ENCODE measurements at places on chromosomes 7 and 10.

DNA sequence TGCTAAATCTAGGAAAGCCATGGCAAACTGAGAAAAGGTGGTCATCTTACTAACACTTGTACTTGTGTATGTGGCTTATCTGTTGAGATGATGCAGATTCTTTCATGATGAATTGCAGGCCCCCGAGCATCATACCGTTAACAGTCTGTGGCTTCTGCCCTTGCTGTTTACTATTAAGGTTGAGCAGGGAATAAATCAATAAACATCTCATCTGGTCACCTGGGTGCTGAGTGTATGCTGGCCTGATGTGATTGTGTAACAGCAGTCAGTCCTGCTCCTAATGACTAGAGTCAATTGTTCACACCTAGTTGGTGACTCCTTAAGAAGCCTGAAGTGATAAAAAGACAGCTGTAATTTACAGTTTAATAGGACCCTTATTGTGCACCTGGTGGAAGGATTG lies 8.3 kb upstream of the GNAT3 start:
- DNase-seq: no peak

DNA sequence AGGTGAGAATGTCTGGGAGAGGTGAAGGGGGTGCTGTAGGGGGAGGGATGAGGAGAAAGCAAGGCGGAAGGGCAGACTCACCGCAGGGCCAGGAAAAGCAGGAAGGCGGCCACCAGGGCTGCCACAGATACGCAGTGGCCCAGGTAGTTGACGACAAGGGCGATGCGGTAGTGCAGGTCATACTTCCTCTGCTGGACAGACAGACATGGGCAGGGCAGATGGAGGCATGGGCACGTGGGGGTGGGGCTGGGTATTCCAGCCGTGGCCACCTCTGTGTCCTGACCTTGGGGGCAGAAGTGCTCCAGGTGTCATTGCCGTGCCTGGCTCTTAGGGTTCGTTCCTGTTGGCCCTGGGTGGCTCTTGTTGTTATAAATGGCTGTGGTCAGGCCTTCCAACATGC lies 16.8 kb downstream of the CRHR2 start:
- no peak for DNase-seq

DNA sequence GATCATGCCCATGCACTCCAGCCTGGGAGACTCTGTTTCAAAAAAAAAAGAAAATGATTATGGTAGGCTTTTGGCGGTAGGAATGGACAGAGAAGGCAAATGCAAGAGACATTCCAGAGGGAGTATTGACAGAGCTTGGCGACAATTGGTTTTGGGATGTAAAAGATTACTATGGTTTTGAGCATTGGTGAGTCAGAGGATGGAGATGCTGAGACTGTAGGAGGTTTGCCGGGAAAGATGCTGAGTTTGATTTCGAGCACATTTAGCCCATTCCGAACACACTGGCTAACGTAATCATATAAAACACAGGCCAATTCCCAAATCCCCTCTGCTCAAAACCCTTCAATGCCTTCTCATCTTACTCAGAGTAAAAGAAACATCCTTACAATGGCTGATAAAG lies 161.6 kb upstream of the MKLN1 start:
- DNase-seq: no peak

DNA sequence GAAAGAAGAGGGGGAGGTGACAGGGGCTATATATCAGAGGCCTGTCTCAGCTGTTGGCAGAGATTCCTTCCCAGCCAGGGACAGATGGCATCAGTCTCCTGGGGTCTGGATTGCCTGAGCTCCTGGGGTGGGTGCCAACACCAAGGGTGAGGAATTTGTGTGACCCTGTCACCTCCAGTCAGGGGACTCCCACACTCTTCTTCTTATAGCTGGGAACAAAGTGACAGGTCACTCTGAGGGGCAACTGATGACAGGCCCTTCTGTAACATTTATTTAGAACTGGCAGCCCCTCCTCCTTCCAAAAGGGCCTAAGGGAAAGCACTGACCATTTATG lies 53.7 kb upstream of the DUSP5 start:
- no peak for DNase-seq

GRCh38 chr10:44295644-44296241 lies 89.2 kb downstream of the CXCL12 start:
- no peak for DNase-seq

DNA sequence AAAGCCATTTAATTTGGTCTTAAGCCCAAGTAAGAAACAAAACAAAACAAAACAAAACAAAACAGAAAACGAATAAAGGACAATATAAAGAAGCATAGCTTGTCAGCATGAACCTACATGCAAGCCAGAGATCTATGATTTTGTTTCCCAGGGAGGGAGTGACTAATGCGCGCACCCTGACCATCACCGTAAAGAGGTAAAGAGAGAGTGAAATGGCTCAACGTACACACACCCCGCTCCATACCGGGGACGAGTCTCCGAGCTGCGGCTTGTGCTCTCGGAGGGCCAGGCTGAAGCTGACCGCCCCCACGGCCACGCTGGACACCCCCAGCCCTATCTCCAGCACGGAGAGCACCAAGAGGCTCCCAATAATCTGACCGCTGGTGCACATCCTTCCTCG lies 1.1 kb downstream of the TMEM196 start:
- DNase-seq: no peak

DNA sequence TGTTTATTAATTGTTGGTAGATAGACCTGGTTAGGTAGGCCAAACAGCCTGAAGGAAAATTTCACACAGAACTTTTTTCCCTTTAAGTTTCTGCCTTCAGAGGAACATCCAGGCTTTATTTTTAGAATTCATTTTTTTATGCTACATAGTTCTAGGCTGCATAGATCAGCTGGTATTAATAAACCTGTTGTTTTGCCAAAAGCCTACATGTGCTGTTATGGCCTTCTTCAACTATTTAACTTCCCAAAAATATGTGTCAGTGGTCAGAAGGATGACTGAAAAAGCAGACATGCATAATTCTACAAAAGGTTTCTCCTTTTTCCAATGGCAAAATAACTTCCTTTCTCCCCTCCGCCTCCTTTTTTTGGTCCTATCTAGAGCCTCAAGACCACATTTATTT lies 303.0 kb upstream of the DKK1 start:
- DNase-seq: no peak

DNA sequence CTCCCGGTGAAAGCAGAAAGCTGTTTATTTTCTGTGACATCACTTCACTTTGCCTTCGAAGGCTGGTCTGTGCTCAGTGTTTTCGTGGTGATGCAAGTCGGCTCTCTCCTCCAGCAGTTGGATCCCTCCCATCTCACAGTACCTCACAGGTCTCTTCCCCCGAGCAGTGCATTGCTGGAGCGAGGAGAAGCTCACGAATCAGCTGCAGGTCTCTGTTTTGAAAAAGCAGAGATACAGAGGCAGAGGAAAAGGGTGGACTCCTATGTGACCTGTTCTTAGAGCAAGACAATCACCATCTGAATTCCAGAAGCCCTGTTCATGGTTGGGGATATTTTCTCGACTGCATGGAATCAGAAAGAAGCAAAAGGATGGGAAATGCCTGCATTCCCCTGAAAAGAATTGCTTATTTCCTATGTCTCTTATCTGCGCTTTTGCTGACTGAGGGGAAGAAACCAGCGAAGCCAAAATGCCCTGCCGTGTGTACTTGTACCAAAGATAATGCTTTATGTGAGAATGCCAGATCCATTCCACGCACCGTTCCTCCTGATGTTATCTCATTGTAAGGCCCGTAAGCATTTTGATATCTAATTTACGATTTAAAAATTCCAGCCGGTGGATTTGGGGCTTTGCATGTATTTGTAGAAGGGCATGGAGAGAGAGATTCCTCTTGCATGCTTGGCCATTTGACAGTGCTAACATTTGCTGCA lies at the start of gene LGI1:
Gene LGI1 (plus strand): TSS at position 136 of the 707 bp plus-strand sequence. CDS start 209 bp downstream, at position 345.
- no peak for DNase-seq

DNA sequence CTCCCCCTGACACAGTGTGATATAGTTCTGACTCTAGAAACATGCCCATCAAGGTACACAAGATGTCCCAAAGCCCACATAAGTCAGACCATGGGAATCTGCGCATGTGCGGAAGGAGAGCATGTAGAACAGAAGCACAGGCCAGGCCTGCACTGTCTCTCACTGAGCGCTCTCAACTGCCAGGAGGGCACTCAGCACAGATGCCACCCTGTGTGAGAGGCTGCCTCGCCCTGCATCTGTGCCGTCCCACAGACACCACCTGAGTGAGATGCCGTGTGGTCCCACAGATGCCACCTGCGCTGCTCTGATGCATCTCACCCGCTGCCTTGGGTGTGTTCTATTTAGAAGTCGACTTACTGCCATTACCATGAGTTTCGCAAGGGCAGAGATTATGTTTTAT lies 98.4 kb downstream of the VOPP1 start:
- no peak for DNase-seq

DNA sequence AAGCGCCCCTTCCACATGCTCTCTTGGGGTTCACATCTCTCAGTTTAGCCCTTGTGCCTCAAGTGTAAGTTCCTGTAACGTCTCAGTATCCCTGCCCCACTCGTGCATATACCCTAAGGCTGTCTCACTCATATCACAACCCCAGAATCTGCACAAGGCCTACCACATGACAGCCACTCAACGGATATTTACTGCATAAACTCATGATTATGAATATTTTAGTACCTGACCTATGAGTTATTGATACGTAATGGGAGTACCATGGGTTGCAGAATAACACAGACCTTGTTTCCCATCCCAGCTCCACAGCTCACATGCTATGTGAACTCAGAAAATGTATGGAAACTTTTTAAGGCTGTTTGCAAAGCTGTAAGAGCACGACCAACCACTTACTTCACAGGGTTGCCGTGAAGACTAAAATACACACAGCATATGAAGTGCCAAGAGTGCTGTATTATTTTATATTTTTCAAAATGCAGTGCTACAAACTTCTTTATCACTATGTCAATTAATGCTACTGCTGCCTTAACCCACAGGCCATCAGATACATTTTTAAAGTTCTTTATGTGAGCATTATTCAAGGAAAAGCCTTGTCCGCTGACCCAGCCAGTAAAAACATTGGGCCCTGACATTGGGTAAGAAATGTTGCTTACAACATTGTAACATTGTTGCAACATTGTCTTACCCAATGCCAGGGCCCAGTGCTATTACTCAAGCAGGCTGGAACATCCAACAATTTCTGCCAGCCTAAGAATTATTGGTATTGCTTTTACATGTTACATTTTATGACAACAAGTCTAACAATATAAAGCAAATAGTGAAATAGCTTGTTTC lies 97.2 kb downstream of the JAZF1 start:
- DNase-seq: no peak

DNA sequence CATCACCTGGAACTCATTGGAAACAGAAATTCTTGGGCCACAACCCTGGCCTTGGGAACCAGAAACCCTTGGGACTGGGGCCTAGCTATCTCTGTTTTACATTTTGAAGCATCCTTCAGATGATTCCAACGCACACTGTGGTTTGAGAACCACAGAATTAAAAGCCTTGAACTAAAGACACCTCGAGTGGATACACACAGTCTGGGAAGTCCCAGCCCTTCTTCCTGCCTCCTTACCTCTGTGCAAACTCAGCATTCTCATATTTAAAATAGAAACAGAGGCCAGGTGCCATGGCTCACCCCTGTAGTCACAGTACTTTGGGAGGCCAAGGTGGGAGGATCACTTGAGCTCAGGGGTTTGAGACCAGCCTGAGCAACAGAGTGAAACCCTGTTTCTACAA lies 12.9 kb downstream of the NPFFR1 start:
- DNase-seq: no peak

DNA sequence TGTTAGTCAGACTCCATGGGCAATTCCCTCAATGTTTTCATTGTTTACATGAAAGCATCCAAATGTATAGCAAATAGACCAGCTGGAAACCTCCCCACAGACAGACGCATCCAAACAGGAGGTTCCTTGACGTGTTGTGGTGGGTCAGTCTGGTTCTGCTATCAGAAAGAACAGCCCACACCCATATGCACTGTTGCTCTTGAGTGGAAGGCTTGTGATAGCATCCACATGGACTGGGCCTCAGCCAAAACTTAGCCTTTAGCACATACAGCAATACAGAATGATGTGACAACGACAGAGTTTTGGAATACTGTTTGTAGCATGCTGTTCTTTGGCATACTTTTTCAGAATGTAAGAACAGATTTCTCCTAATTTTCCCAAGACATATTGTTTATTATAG lies 299.2 kb upstream of the ETV1 start:
- DNase-seq: no peak

GRCh38 chr7:155467846-155468784 lies 10.2 kb downstream of the EN2 start:
- no peak for DNase-seq

DNA sequence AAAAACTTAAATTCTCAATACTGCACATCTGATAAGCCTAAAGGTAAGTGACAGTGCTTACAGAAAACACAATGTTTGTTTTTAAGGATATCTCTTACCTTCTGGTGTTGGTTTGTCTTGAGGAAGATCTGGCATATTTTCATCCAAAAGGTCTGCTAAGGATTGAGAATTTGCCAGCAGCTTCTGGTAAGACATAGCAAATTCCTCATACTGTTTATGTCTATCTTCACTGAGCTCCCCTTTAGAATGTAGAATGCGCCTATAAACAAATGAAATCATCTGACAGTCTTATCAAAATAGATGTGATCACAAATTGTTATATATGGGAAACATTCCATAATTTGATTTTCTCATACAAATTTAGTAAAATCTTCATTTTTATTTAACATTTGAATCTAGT lies 28.7 kb downstream of the UPF2 start:
- no peak for DNase-seq

- DNase-seq: no peak
Observed at GRCh38 chr10:122191936-122192541, 79.1 kb upstream of the BTBD16 start.

DNA sequence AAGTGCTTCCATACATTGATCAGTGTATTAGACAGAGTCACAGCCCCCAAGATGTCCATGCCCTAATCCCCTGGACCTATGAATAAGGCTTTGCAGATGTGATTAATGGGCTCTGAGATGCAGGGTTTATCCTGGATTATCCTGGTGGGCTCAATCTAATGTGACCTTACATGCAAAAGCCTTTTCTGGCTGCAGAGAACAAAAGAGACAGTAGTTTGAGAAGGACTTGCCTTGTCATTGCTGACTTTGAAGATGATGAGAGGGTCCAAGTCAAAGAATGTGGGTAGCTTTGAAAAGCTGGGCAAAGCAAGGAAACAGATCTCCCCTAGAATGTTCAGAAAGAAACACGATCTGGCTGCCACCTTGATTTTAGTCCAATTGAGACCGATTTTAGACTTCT lies 238.7 kb downstream of the CCSER2 start:
- no peak for DNase-seq

GRCh38 chr10:88478256-88478655 lies 104.9 kb downstream of the RNLS start:
- no peak for DNase-seq

DNA sequence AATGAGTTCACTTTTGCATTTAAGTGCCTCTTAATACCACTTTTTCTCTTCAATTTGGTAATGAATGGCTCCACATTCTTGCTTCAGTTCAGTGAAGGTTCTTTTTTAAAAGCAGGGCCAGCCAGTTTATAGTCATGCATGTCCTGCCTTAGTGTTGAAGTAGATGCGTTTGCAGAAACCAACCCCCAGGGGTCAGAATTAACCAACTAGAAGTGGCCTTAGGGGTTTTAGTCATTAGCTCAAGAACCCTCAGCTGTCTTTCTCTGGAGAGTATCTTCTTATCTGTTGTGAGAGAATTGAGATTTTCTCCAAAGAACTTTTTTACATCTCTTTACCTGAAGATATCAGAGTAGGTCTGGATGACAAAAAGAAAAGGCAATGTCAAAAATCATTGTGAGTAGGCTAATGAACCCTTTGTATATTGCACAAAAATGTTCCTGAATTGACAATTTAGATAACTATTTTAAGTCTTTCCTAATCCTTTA lies 82.2 kb downstream of the PIK3CG start:
- DNase-seq: peak; percentile 67

Data from BE2C (cell line).